Fibroblast of skin of scalp (primary cell): ENCODE measurements at places on chromosomes 6 and 20.

DNA sequence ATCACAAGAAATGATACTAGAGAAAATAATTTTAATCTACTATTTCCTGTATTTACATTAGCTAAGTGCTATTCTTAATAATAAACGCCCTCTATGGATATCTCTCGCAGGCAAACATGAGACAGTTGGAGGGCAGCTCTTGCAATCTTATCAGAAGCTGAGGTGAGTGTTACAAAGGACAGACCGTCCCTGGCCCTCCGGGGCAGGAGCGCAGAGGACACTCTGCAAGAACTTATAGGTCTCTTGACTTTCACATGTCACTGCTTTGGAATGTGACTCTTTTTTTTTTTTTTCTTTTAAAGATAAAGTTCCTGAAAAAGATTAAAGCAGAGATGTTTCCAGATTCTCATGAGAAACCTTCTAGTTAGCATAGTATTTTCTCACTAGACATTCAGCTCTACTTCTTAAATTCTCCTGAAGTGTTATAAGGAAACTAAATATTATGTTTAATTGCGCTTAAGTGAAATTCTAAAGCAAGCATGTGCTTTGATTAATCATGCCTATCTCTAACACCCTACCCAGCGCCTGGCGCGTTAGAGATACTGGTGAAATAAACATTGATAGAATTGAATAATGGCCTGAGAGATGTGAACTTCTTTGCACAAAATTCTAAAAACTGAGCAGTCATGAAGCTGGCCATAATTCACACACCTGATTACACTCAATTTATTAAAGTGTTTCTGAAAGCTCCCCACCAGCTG lies 57.4 kb downstream of the SYTL3 start:
- peak; percentile 38 for DNase-seq

- DNase-seq, result no peak
Measured at GRCh38 chr6:168373389-168373788, 53.8 kb upstream of the DACT2 start.

GRCh38 chr20:58741384-58741783 lies 48.8 kb downstream of the NPEPL1 start:
- no peak for DNase-seq

- DNase-seq, result peak; percentile 60
Measured at GRCh38 chr6:80316686-80317231, 210.3 kb downstream of the BCKDHB start.

DNA sequence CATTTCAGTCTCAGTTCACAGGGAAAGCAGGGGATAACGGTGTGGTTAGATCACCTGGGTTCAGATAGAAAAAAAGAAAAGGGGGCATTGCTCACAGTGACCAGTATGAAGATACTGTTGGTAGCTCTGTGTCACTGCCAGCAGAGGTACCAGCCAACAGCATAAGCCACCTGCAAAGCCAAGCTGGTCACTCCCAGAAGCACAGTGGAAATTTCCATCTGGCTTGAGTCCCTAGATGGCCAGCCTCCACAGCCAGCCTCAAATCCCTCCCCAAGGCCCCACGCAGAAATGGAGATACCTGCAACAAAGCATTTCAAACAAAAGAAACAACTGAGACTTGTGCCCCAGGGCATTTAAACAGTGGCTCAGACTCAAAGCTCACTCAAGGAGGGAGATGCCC lies 11.6 kb downstream of the DEFB127 start:
- no peak for DNase-seq

- DNase-seq, result peak; percentile 54
Measured at GRCh38 chr6:139449611-139450000, 75.2 kb upstream of the CITED2 start.

DNA sequence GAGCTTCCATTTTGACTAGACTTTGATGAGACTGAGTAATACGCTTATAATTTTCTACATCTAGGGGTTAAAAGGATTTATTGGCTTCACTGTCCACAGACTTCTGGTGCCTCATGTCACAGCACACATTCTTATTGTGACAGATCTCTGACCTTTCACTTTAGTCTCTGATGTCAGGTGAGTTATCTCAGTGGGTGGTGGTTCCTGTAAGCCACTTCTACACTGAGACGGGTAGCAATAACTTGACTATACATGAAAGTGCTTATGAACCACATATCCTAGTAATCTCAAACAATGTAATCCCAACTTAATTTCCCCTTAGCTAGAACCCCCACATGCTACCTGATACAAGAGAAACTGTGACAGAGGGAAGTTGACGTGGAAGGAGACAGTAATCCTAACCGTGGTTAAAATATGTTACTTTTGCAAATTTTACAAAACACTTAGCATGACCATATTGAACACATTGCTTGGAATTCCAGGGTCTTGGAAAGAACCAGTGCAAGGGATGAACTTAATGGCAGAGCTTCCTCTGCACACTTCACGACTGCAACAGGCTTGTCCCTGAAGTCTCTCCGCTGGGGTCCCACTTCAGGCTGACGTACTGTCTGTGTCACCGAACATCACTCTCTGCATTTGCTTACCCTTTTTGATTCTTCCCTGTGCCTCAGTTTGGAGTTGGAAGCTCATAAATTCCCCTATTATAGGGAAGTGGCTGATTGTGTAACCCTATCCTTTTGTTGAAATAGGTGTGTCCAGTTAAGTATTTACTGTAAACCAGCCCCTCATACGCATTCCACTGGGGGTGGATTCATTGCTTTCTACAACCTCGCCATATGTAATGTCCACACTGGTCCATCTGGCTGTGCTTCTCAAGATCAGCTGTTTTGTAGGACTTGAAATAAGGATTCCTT lies 6.4 kb upstream of the TRIM40 start:
- DNase-seq, result no peak

GRCh38 chr6:148193063-148193680 lies 149.5 kb upstream of the SASH1 start:
- no peak for DNase-seq

DNA sequence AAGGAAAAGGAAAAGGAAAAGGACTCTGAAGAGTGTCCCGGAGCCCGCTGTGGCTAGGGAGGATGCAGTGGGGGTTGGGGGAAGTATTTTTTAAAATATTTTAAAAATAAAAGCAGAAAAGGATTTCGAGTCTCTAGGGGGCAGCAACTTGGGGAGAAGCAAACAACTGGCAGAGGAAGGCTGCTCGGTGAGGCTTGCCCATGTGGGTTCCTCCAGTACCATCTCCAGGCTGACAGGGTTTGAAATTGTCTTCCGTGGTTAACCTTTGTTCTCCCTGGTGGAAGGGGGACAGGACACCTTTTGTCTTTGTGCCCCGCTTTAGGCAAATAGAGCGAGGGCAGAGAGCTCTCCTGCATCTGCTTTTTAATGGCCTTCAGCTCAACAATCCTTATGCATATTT lies 60.4 kb upstream of the SNX9 start:
- peak; percentile 21 for DNase-seq

- DNase-seq, result no peak
Measured at GRCh38 chr20:59940956-59941294, 736 bp downstream of the FAM217B start.

DNA sequence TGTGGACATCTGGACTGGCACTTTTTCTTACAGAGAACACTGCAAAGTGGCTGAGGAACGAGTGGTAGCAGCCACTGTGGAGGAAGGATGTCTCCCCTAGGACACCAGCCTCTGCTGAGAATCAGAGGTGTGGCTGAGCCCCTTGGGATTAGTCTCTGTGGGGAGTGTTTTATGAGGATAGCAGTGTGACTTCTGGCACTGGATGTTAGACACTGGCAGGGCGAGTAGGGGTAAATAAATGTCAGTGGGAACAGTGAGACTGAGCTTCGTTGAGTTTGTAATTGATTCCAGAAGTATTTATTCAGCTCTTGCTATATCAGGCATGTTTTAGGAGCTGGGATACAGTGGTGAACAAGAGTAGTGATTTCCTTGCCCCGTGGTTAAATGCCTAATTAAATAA lies 124.0 kb downstream of the JARID2 start:
- DNase-seq, result peak; percentile 57

GRCh38 chr6:105251689-105252088 lies 71.9 kb upstream of the POPDC3 start:
- DNase-seq, result no peak

DNA sequence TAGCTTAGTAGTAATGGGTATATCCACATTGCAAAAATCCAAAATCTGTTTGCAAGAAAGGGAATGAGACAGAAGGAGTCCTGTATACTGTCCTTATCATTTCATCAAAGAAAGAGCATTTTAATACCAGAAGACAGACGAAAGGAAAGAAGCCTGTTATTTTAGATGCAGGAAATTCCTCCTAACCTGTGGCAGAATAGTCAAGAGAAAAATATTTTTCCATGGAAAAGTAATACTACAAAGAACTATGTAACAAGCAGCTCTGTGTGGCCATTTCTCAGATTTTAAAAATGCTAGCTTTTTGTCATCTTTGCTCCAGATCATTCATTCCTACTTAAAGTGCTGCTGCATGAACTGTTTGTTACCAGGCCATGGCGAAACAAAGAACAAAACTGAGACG lies 72.9 kb upstream of the SCP2D1 start:
- no peak for DNase-seq

DNA sequence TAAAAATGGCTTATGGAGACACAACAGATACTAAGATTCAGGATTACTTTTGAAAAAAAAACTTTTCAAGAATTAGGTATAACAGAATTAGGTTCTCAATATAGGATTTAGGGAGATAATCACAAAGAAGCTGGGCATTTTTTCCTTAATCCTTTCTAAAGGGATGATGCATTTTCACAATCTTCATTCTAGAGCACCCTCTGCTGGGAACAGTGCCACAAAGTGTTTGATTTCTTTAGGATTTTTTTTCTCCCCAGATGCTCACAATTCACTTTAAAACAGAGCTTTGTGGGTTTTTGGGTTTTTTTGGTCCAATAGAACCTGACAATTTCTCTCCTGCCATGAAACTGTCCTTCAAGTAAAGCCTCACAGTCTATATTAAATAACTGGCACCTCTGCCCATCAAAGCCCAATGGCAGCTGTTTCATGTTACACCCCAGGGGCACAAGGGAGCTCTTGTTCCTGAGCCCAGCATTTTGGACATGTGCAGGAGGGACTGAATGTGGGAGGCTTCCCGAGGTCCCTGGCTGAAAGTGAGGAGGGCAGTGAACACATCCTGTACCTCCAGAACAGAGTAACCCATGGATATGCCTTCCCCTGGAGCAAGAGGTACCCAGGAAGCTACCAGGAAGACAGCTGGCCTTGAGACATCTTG lies 39.7 kb downstream of the PREP start:
- DNase-seq, result peak; percentile 49

GRCh38 chr6:155147958-155148663 lies 115.7 kb upstream of the CLDN20 start:
- no peak for DNase-seq

DNA sequence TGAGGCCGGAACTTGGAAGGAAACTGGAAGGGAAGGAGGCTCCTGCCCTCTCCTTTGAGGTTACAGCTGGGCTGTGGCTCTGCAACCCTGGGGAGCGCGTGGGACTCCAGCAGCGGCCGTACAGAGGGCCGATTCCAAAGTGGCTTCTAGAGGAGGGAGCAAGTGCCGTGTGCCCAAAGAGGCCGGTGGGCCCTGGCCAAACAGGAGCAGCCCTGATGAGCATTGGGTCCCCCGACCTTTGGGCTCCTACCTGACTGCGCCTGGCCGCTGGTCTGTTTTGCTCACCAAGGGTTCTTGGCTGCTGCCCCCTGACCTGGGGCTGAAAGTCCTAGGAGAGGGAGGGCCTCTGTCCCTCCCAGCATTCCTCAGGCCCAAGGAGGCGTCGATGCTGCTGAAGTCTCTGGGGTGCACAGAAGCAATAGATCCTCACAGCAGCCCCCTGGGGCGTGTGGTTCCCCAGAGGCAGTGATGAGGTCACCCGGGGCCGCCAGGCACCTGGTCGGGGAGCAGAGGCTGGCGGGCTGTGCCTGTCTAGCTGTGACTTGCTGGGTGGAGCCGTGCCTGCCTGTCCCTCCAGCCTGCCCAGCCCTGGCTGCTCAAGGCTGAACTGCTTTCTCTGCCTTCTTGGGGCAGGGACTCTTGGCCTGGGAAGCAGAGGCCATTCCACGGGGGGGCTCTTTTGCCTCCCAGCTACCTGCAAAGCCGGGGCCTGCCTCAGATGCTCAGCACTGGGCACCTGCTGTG lies 9.8 kb downstream of the RBM38 start:
- no peak for DNase-seq

DNA sequence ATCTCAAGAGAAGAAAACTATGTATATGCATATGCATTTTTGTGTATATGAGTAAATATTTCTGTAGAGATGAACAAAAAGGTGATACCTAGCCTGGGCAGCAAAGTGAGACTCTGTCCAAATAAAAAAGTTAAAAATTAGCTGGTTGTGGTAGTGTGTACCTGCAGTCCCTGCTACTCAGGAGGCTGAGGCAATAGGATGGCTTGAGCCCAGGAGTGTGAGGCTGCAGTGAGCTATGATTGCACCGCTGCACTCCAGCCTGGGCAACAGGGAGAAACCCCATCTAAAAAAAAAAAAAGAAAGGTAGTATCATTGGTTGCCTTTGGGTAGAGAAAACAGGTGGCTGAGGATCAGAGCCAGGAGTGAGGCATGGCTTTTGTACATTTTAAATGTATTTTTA lies 50.9 kb downstream of the KLHL31 start:
- DNase-seq, result no peak

- DNase-seq, result no peak
Measured at GRCh38 chr20:56762401-56762800, 133.3 kb downstream of the TFAP2C start.

DNA sequence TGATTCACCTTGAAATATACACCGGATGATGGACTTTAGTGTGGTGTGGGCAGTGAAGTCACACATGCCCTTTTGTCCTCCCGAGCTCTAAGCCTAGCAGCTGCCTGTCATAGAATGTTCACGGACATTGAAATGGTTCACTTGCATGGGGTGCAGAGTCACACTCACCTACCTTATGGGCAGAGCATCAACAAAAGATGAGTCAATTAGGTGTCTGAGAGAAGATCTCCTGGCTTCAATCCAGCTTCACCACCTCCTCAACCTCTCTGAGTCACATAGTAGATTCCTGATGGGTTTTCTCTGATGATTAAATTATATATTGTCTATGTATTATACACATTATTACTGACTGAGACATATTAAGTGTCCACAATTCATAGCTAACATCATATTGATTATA lies 48.1 kb upstream of the HLA-E start:
- no peak for DNase-seq

DNA sequence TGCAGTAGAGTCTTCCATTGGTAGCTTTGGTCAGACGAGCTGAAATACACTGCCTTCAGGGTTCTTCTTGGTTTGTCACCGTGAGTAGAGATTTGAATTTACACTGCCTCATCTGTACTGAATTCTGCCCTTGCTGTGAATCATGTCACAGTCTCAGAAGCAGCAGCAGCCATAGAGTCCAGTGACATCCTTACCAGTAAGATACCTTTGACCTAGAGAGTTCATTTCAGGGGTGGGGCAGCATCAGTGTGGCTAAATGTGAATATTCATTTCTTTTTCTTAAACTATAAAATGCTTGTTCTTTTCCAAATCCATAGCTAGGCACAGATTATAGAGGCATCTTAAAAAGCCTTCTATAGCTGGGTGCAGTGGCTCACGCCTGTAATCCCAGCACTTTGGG lies 150.8 kb upstream of the AKAP12 start:
- DNase-seq, result no peak

DNA sequence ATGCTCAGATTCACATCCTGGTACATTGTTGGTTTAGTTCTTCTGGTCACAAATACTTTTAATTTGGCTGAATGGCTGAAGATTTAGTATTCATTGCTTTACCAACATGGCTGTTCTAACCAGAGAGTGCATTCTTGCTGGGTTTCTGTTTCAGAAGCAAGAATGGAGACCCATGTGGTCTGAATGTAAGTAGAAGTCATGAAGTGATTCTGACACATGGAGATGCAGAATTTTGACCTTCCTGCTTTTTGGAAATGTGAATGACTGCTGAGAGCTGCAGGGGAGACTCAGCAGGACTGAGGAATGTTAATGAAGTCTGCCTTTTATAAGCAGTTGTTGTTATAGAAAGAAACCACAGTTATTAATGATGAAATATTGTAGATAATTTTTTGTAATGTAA lies 576.1 kb upstream of the MARCKS start:
- DNase-seq, result peak; percentile 98
